Myocyte (in vitro differentiated cells): ENCODE measurements at places on chromosomes 7 and 10.
A peak's percentile ranks its signal among the peaks of the same experiment; 100 is the strongest.

- peak; percentile 94 for DNase-seq
Observed at GRCh38 chr7:33874943-33875342, 30.4 kb upstream of the BMPER start.

DNA sequence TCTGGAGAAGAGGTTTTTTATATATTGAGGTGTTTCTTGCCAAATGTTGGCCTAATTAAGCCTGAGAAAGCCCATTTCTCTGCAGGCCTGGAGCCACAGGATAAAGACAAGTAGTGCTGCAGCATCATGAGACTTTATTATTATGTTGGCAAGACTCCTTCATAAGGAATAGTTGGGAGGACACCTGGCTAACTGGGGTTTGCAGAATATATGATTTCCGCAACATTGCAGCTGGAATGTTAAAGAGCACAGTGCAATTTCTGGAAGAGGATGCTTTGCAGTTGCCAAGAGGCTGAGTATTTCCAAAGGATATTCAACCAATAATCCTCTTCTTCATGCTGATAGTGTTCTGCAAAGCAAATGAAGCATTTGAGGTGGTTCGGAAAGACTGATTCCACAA is 1512.8 kb upstream of the LRRTM3 start:
- DNase-seq, result no peak

DNA sequence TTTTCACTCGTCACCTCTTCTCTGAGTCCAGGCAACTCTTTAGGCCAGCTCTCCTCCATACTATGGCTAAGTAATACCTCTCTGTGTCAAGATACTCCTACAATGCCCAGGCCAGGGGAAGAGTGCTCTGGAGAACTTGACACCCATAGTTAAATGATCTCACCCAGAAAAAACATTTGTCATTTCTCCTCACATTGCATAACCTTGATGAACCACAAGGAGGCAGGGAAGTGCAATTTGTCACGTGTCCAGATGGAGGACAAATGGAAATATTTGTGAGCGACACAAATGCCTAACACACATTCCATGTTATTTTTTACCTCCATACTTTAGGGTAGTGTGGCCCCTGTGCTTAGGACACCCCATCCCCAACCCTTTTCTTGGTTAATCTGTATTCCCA is 78.3 kb downstream of the HTR7 start:
- DNase-seq, result peak; percentile 28

GRCh38 chr10:79883986-79884385 is 57.4 kb downstream of the NUTM2E start:
- DNase-seq, result no peak

DNA sequence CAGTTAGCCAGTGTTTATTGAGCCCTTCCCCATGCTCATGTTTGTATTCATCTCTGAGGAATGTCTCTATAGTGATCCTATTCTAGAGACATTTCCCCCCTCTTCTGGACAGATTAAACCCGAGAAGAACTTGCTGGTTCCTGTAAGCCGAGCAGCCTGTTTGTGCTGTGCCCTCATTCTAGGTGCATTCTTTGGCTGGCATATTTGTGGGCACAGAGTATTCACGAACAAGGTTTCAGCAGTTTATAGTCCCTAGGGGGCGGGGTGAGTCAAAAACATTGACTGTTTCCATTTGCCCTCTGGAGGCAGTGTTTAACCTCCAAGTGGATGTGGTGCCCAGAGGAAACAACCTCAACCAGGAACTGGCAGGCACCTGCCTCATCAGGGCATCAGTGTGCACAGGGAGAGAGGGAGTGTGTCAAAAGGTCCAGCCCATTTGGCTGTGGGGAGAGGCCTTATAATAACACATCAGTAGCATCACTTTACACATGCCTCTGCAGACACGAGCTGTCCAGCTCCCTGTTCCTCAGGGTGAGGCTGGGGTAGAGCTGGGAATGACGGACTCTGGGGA is 273.3 kb upstream of the LRGUK start:
- DNase-seq, result peak; percentile 98

- DNase-seq, result no peak
Observed at GRCh38 chr10:20887706-20888555, 9.2 kb downstream of the NEBL start.

- DNase-seq, result peak; percentile 7
Observed at GRCh38 chr7:96224685-96225084, 97.2 kb downstream of the SLC25A13 start.

DNA sequence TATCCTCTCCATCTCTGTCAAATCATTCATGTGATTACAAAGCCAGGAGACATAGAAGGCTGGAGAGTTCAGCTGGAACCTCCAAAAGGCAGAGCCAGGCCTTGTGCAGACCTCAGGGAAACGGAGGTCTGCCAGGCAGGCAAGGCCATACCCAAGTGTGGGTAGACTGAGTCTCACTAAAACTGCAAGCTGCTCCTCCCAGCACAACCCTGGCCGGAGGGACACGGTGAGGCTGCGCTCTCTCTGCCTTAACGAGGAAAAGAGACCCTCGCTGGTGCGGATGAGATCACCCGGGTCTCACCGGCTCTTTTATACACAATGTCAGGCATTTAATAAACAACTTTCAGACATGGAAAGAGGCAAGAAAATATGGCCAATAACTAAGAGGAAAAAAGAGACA is 66.1 kb upstream of the INPP5A start:
- no peak for DNase-seq

DNA sequence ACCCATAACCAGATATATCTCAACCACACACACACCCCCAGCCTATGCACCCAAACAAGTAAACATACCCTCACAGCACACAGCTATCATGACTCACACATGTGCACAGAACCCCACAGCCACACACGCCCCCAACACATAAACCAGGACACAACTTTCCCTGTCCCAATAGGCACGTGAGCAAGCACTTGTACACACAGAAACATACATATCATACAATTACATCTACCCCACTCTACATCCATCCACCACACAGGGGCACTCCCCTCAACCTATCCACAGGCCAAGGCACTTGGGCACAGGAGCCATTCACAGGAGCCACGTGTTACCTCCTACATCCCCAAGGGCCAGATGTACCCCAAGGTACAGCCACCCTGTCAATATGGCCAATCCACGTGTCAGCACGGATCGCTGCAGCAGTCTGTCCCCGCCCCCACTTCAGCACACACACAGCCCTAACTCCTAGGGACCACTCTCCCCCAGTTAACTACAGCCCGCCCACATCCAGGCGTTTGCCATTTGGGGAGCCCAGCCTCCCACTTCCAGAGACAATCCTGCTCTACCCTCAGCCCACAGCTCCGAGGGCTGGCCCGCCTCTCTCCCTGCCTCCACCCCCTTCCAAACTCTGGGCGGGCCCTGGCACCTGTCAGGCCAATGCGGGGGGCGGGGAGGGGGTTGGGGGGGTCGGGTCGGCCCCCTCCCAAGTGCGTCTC is 163.5 kb downstream of the SH3PXD2A start:
- no peak for DNase-seq

- no peak for DNase-seq
Observed at GRCh38 chr10:126392469-126392868, 4.2 kb upstream of the ADAM12 start.

DNA sequence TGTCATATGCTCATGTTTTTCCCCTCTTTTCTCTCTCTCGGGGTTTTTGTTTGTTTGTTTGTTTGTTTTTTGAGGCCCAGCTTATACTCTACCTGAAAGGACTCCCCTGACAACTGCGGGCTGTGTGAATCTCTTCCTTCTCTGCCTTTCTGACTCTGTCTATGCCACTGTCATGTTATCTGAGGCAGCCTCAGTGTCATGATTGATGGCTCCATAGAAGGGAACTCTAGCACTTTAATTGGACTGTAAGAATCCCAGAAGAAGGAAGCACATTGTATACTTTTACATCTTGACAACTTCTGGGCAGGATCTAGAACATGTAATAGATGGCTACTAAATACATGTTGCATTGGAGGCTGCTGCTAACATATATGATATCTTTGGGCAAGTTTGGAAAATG is 25.4 kb downstream of the AKR1B15 start:
- no peak for DNase-seq

GRCh38 chr7:73703757-73704639 is 15.5 kb downstream of the STX1A start:
- DNase-seq, result no peak

DNA sequence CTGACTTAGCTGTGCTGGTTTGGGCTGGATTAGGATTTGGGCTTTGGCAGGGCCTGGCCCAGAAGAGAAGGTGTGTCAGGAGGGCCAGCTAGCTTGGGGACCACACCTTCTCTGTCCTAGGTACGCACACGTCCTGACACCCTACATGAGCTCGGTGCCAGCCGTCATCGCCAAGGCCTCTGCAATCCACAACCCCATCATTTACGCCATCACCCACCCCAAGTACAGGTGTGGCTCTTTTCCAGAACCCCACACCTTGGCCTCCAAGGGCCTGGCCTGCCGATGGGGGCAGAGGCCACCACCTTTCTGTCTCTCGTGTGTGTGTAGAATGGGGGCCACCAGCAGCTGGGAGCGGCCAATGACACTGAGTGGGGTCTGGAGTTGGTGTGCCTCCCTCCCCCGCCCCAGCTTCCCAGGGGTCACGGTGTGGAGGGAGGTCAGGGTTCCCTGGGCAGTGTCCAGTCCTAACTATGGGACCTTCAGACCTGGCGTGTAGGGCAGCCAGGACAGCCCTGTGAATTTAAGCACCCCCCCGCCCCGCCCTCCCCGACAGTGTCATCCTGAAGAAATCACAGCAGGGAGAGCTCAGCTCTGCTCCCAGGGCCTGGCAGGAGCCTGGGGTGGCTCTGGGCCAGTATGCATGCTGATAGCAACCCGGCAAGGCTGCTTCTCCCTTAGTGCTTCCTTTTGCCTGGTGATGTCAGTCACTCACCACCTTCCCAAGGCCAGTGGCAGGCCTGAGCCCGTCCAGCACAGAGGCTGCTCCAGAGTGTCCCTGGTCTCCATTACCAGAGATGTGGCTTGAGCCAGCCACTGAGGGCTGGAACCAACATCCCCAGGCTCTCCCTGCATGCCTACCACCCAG is 6.9 kb upstream of the LDB3 start:
- peak; percentile 68 for DNase-seq

DNA sequence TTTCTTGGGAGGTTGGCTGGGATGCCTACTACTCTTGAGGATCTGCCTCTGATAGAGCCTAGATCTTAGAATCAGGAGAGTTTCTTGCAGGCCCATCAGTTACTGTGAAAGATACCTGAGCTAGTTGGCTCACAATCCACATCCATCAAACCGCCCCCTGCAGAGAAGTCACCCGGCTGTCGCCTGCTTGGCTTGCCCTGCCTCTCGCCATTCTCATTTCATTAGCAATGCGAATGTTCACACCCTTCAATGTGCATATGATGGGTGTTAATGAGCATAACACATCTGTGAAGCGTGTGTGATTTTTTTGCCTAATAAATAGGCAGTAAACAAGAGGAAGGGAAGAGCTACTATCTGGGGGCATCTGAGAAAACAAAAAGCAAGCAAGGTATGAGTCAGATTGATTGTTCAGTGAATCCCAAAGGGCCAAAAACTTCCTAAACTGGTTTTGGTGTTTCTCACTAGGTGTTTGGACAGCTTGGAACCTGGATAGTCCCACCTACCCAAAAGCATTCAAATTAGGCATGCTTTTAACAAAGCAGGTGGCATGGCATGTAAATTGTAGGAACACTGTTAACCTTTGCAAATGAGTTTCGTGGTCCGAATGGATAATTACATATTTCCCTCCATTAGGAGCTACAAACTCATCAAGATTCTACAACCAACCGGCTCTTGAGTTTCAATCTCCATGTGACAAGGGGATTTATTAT is 272.3 kb upstream of the C7orf33 start:
- DNase-seq, result no peak

GRCh38 chr10:129344731-129345355 is 122.2 kb upstream of the MGMT start:
- no peak for DNase-seq

DNA sequence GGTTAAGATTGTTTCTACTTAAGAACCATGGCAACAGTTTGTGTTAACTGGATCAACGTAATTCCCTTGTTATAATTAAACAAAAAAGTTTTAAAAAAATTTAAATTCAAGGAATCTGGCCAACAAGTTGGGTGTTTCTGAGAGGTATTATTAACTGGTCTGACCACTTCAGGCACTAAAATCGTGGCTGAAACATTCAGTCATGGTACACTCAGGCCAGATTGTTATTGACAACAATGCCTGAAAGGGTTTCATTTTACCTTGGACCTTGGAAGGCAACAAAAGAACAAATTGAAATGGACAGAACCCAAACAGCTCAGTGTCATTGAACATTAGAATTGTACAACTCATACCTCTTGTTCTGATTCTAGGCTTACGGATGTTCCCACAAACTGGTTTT is 103.3 kb upstream of the ARMC3 start:
- DNase-seq, result no peak

GRCh38 chr7:91657483-91658071 is 222.9 kb downstream of the MTERF1 start:
- peak; percentile 75 for DNase-seq

DNA sequence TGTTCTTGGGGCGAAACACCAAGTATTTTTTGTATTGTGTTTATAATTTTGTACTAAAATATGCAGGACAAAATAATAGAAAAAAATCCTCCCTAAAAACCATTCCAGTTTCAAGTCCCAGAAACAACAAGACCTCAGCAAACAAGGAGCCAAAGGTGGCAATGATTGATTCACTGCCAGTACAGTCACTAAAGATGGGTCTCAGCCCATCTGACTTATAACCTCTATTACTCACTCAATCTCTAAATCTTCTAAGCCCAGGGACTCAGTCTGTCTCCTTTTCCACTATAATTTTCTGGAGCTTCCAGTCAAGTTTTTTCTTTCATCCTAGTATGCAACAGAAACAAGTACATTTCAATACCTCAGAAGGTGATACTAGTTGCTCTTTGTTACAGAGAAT is 33.3 kb downstream of the SNX13 start:
- DNase-seq, result no peak

GRCh38 chr10:91589015-91589657 is 43.7 kb downstream of the PPP1R3C start:
- DNase-seq, result peak; percentile 93

DNA sequence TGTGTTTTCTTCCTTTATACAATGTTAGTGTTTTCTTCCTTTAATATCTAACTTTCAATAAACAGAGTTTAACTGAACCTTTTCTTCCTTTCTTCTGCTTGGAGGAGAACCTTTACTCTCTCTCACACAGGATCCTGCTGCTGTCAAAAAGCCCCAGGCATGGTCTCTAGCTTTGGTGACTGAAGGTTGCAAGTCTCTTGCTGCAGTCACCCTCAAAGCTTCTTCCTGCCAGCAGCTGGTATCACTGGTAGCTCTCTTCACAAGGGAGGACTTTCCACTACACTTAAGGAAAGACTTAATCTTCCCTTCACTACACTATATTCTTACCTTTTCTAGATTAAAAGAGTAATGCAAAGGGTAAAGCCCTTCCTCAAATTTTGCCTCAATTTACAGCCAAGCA is 153.4 kb downstream of the SGMS1 start:
- no peak for DNase-seq
